ENCODE measurements at places on chromosomes 6 and 20.
A peak's percentile ranks its signal among the peaks of the same experiment; 100 is the strongest.

- no peak for DNase-seq
These were observed 112.9 kb upstream of the PDE7B start for GRCh38 chr6:135738636-135739035.

DNA sequence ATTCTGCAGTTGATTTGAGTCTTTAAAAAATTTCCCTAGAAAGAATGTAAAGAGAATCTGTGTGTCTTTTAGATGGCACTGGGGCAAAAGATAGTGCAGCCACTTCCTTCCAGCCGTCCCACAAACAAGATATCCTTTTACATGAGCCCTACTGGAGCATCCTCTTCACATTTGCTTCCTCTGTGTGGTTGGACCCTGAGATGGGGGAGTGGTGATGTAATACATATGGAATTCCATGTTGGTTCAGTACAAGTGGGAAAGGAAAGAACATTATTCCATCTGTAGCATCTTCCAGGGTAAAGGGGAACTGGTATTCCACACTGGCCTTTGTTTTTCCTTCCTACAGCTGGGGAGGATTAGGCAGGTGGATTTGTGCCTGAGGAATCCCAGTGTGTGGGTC is 78.9 kb upstream of the ISM1 start:
- DNase-seq, result peak; percentile 38

GRCh38 chr6:56314683-56315523 is 67.5 kb upstream of the COL21A1 start:
- peak; percentile 56 for DNase-seq

DNA sequence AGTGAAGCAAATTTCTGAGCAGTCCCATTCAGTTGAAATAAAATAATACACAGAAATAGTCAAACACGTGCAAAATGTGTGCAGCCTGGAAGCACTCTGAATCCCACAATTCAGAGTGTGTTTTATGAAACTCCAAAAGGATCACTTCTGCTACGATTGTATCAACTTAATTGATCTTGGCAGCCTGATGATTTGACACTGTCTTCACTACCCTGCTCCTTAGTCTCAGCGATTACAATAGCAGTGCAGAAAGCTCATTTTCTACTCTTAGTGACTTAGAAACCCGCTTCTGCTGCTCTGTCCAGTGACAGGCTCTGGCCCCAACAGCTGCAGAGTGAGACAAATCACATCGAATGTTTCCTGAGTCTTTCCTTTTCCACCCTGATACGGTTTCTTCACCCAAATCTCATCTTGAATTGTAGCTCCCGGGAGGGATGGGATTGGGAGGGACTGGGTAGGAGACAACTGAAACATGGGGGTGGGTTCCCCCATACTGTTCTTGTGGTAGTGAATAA is 16.2 kb upstream of the EMILIN3 start:
- DNase-seq, result no peak

DNA sequence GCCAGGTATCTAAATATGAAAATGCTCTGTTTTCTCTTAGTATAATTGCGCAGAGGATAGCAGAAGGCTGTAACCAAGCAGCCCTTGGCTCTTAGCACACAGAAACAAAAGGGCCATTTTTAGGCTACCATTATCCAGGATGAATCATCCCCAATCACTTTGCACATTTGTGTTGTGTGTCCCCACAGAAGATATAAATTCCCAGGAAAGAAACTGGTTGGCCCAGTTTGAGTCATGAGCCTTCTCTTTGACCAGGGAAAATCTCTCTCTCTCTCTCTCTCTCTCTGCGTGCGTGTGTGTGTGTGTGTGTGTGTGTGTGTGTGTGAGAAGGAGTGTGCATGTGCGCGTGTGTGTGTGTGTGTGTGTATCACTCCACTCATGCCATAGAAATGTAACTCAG is 178.5 kb downstream of the FRK start:
- peak; percentile 7 for DNase-seq

DNA sequence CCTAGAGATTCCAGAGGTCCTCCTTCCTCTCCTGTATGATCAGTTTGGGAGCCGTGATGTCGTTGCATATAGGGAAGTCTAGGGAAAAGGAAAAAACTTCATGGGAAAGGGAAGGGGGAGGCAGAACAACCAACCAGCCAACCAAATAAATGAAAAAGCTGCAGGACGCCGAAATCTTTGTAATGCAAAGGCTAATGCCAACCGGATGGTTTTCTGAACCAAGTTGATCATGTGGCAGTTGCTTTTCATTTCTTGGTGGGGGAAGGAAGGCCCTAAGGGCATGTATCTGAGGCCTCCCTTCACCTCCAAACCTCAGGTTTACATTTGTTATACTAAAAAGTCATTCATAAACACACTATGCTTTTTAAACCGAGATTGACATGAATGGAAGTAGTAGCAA is 167.2 kb downstream of the ARID1B start:
- DNase-seq, result no peak

DNA sequence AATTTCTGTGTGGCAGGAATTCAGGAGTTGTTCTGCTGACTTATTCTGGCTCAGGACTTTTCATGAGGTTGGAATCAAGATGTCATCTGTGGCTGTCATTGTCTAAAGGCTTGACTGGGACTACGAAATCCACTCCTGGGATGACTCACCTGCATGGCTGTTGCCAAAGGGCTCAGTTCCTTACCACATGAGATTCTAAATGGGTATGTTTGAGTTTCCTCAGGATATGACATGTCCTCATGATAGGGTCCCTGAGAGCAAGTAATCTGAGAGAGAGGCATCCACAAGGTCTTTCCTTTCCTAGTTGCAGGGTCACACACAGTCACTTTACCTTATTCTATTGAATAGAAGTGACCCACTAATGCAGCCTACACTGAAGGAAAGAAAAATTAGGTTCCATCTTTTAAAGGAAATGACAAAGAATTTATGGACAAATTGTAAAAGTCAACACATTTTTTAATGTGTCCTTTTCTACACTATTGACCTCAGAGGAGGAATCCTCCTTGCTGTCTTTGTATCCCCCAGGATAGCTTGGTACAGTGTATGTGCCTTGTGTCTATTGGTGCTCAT is 1025.0 kb upstream of the GJE1 start:
- DNase-seq, result peak; percentile 69

- DNase-seq, result peak; percentile 72
These were observed 51.9 kb downstream of the GCLC start for GRCh38 chr6:53492860-53493634.

GRCh38 chr20:44585057-44585963 is 2.9 kb downstream of the PKIG start:
- DNase-seq, result no peak

DNA sequence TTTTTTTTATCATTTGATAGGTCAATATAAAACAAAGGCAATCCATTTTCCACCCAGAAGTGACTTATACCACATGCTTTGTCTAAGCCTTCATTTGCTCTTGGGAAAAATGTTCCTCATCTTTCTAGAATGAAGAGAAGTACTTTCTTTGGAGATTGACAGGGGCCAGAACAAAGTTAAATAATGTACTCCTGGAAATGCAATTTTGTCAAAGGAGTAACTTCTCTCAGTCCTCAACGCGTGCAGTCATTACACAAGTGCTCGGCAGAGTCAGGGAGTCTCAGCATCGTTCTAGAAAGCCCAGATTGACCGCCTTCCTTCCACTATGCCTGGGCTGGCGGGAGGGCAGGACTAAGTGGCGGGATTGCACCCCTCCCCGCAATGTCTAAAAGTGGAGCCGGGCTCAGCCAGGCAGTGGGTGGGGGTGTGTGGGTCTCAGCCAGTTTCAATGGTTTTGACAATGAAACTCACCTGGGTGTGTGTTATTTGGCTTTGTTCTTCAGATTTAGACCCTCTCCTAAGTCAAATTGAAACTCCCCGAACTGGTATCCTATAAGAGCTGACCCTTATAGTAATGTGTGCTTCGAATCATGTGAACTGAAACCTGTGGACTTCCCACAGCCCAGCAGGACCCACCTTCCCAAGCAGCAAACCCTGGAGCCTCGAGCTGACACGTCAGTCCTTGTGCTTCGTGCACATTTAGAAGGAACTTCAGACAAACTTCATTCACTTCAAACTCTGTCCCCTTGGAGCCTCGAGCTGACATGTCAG is 63.2 kb upstream of the DUSP22 start:
- no peak for DNase-seq

DNA sequence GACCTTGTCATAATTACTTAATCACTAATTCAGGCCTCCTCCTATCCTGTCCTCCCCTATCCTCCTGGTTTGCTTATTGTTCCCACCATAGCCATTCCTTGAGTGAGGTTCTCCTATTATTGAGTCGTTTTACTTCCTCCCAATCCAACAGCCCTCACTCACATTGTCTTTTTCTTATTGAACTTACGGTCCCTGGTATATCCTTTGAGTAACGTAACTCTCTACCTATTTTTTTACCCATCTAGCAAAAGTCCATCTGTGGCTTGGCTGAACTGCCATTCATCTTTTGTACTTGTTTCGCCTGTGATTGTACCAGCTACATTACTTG is 43.1 kb downstream of the DEK start:
- DNase-seq, result no peak

DNA sequence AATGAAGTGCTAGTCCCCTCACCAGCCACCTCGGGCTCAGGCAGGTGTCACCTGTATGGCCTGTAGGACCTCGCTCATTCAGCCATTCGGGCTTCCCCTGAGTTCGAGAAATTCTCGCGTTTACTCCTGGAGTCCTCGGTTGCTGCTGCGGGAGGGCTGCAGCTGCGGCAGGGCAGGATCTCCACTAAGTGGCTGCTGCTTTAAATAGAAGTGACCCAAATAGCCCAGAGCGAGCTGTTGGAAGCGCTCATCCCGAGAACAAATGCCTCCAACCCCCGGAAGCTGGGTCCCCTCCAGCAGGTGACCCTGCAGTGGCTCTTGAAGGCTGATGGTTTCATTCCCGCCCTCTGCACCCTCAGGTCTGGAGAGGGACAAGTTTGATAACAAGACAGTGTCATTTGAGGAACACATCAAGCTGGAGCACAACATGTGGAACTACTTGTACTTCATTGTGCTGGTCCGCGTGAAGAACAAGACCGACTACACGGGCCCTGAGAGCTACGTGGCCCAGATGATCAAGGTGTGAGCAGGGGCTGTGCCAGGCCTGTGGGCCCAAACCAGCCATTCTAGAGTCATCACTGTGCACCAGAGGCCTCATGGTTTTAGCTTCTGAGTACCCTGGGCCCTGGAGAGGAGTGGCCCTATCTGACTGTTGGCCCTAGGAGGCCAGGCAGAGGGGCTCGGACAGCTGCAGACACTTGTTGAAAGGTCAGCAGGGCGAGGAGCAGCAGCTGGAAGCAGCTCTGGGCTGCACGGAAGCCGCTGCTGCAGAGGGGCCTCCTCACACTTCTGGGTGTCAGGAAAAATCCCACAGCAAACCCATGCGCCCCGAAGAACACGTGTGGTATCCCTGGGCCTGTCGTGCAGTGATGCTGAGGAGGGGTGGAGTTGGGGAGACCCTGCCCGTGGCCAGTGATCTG is 18.1 kb downstream of the UQCC2 start:
- no peak for DNase-seq

GRCh38 chr20:62929051-62929538 is 2.8 kb upstream of the DIDO1 start:
- DNase-seq, result peak; percentile 56

DNA sequence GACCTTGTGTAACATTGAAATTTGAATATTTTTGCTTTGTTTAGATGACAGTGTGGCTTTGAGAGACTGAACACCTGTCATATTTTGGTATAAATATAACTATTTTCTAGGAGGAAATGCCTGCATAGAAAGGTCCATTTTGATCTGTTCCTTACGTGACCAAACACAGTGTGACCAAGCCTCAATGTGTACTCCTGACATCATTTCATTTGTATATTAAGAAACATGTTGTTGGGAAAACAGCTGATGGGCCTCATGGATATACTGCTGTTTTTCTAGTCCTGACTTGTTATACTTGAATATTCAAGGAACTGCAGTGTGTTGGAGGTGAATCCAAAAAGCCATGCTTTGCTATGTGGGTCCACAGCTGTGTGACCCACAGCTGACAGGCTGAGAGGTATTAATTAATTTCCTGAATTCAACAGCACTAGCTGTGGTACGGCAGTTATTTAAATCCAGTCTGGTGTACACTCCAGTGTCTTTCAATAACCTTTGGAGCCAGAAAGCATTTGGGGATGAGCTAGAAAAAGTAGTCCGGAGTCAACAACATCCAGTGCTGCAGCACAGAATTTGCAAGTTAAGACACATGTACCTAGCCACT is 18.9 kb downstream of the NCOA7 start:
- no peak for DNase-seq

DNA sequence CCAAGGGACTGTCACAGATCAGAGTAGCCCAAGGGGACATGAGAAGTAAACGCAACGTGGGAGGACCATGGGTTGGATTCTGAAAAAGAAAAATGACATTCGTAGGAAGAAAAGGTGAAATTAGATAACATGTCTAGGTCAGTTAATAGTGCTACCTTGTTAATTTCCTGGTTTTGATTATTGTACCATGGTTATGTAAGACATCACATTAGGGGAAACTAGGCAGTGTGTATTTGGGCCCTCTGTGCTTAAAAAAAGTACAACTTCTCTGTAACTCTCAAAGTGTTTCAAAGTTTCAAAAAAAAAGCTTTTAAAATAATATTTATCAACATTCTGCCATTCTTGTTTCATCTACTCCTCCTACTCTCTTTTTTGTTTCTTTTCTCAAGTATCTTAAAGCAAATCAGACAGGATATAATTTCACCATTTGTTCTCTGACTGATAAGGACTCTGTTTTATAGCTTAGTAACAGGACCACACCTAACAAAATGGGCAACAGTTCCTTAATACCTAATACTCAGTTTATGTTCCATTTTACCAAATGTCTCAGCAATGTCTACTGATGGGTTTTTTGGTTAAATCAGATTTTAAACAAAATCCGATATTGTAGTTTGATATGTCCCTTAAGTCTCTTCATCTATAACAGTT is 97.1 kb upstream of the PLCB4 start:
- no peak for DNase-seq

Measured in fibroblast of mammary gland (primary cell).